ENCODE measurements at places on chromosomes 2 and 18.

DNA sequence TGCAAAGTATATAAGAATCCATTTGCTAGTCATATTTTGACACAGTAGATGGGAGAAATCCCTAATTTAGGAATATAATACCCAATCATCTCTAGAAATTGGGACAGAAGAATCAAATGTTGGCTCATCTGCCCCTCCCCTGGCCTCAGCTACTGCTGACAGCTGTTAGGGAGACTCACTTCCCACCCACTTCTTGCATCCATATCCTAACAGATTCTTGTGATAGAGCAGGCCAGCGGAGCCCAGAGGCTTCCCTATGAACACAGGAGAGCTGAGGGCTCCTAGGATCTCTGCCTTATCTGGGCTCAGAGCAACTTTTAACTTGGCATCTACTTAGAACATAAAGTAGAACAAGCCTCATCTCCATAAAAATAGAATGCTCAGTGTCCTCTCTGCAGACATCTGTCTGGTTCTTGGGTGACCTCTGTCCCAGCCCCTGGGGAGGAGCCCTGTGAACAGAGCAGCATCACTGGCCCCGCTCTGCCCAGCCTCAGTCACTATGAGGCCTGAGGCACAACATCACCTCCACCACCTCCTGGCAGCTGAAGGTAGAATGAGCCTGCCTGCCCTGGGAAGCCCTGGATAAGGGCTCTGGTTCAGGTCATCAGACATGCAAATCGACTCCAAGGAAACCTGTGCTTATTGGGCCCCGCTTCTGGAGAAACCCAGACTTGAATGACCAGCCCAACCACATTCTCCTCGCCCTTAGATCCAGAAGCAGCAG lies 229.7 kb downstream of the ANKRD36B start:
- no peak for DNase-seq

DNA sequence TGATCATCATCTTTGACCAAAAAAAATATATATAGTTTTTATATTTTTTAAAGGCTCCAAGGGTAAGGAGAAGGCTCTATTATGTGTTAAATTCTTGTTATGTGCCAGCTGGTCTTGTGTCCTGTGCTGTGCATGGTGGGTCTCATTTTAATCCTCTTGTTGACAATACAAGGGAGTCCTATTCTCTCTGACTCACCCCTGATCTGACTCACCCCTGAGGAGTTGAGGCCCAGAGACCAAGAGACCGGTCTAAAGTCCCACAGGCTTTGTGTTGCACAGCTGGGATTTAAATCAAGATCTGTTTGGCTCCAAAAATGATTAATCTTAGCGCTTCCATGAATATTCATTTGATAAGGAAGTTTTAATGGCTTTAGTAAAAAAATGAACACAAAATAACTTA lies 25.7 kb downstream of the MC2R start:
- no peak for DNase-seq

DNA sequence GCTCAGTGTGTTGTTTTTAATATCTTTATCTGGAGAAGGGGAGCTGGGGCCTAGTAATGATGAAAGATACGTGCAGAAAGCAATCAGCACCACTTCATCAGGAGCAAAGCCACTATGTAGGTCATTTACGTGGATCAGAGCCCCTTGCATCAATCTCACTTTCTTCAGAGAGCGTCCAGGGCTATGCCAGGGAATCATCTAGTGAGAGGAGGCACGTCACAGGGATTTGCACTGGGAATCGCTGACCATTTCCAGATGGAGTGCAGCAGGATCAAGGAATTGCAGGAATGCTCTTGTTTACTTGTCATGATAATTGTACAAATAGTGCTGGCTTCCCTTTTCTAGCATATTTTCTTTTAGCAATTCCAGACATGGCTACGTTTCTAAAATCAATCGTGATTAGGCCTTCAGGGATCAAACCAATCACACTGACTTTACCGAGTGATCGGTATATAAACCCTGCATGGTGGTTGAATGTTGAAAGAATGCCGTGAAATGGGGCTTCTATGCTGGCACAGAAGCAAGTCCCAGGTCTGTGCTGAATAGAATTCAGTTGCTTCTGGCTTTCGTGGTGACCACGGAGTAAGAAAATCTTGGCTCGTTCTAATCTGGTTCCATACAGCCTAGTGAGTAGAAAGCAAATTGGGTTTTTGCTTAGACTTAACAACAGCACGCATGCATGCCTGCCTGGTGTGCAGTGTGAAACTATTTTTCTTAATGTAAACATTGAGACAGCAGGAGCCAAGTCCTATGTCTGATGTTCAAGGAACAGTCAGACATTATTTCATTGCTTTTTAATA lies 122.8 kb downstream of the TMEM200C start:
- DNase-seq: no peak

DNA sequence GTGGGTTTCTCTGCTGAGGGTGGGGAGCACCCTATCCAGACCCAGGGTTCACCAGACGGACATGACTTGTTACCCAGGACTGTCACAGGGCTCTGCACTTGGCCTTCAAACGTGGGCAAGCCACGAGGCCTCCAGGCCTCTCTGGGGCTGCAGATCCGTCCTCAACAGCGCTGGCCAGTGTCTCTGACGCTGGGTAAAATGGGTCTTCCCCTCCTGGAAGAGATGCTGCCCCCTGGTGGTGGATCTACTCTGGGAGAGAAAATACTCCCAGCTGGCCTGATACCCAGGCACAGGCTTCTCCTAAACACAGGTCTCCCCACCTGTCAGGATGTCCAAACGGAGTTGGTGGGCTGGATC lies 3.7 kb downstream of the GPR17 start:
- peak; percentile 88 for DNase-seq

DNA sequence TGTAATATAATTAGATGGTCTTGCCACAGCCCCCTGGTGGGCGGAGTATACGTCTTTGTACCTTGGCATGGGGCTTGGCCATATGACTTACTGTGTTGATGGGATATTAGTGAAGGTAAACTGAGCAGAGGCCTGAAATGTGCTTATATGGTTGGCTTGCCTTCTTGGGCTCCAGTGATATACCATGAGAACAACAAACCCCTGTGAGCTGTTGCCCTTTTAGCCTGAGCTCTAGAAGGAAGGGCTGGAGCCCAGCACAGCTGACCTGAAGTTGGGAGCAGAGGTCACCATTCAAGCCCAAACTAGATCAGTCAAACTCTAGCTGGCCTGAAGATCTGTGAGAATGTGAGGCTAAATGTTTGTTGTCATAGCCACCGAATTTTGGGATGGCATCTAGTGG lies 75.2 kb upstream of the CD302 start:
- DNase-seq: no peak

- no peak for DNase-seq
Measured at GRCh38 chr2:84031312-84032050, 427.6 kb downstream of the SUCLG1 start.

GRCh38 chr18:26746398-26746797 lies 119.1 kb downstream of the AQP4 start:
- DNase-seq: no peak

GRCh38 chr2:151995161-151995557 lies 103.7 kb downstream of the CACNB4 start:
- no peak for DNase-seq

DNA sequence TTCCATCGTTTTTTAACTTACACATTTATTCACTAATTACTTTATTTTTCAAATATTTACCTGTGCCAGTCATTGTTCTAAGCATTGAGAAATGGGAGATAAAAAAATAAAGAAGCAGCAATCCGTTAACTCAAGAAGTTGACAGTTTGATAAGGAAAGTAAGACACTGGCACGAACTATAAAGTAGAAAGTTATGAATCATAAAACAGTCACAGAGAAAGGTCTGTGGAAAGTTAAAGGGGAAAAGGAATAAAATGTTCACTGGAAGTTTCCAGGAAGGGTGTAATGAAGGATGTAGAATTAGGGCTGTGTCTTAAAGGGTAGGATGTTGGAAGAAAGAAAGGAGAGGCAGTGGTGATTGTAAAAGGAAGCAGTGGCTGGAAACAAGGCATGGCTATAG lies 118.9 kb downstream of the RDH14 start:
- DNase-seq: no peak

DNA sequence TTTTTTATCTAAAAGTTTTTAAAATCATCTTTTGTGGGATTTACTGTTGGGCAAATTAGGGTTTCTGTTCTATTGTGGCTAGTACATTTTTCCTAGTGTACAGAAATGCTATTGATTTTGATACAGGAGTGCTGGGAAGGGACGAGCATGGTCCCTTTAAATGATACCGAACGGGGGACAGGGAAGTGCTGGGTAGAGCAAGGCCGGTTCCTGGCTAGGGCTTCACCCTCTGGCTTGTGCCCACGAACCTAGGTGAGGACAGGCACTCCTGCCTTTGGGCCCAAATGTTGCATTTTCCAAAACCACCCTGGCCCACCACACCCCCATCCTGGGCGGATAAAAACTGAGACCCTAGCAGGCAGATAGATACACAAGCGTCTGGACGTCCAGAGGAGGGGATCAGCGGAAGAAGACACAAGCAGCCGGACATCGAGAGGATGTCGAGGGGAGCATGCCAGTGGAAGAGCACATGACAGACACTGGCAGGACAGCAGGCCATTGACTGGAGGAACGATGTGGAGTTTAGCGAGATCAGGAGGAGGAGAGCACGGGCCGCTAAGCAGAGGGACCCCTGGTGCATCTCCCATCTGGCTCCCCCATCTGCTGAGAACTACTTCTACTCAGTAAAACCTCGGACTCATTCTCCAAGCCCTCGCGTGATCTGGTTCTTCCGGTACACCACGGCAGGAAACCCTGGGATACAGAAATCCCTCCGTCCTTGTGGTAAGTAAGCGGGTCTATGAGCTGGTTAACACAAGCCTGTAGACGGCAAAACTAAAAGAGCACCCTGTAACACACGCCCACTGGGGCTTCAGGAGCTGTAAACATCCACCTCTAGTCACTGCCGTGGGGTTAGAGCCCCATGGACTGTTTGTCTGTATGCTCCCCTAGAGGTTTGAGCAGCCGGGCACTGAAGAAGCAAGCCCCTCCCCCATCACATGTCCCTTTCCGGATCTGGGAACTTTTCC lies 13.5 kb upstream of the CALCRL start:
- DNase-seq: no peak

GRCh38 chr18:54769526-54770464 lies 58.5 kb upstream of the RAB27B start:
- no peak for DNase-seq

DNA sequence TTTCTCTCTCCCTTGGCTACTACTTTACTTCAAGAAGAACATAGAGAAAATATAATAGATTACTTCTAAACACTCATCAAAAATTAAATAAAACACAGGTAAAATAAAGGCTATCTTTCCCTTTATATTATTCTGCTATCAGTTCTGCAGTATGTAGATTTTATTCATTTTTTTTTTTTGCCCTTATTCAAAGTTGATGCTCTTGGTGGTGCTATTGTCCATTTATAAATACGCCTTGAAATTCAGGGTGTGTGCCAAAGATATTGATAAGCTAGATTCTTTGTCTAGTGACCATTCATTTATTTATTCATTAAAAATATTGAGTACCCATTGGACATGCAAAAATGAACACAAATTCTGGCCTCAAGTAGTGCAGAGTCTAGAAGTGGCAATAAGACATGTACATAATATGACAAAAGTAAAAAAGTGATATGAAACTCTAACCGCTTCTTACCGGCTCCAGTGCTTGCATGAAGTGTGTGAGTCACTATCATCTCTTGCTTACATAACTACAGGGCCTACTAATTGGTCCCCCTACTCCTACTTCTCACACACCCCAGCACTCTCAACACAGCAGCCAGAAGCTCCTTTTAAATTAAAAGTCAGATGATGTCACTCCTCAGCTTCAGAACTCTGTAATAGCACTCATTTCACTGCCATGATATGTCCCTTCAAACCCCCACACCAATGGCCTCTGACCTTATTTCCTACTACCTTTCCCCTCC lies 208.3 kb upstream of the FANCL start:
- DNase-seq: no peak

GRCh38 chr2:45278365-45279078 lies 269.3 kb upstream of the SIX2 start:
- DNase-seq: no peak

DNA sequence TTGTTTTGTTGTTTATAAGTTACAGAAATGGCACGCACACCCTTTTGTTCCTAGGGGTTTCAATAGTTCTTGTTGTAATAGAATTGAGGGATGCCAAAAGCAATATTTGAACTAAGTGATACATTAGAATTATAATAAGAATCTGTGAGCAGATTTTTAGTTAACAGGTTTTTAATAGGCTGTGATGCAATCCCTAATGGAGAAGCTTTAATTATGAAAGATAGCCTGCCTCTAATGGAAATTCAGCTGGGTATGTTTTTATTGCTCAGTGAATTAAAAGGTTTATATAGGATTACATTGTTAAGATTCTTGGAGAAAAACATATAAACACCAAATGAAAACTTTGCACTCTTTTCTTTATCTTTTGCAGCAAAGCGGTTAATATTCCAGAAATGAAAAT lies 131.1 kb downstream of the PPP1R1C start:
- DNase-seq: no peak

GRCh38 chr18:55830544-55830943 lies 242.6 kb upstream of the TCF4 start:
- no peak for DNase-seq

GRCh38 chr2:127358044-127358443 lies 29.7 kb downstream of the MAP3K2 start:
- no peak for DNase-seq

DNA sequence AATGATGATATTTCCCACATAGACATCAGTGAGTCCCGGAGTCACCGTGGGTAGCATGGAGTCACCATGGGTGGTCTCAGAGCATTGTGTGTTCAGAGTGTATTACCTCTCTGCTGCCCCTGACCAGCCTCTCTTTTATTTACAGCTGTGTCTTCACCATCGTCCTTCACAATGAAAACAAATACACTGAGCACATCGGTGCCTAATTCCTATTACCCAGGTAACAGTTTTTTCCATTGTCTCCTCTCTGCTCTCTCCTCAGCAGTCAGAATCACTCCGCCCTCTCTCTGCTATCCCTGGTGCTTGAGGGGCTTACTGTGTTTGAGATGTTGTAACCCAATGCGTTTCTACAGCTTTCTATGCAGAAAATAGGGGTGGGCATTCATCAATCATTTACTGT lies 361.5 kb upstream of the RAB12 start:
- no peak for DNase-seq

- DNase-seq: no peak
Measured at GRCh38 chr2:77977471-77978063, 455.4 kb upstream of the LRRTM4 start.

GRCh38 chr18:48821251-48821590 lies 129.5 kb downstream of the SMAD7 start:
- no peak for DNase-seq

DNA sequence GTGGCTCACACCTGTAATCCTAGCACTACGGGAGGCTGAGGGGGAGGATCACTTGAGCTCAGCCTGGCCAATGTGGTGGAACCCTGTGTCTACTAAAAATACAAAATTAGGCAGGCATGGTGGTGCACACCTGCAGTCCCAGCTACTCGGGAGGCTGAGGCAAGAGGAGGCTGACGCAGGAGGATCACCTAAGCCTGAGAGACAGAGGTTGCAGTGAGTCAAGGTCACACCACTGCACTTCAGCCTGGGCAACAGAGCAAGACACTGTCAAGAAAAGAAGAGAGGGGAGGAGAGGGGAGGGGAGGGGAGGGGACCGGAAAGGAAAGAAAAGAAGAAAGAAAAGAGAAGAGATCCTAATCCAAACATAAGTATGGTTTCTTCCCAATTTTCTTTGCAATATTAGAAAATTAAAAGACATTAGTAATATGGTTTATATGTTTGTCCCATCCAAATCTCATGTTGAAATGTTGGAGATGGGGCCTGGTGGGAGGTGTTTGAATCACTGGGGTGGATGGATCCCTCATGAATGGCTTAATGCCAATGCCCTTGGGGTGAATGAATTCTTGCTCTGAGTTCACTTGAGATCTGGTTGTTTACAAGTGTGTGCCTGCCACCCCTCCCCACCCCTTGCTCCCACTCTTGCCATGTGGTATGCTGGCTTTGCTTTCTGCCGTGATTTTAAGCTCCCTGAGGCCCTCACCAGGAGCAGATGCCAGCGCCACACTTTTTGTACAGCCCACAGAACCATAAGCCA lies 50.7 kb downstream of the TRIP12 start:
- no peak for DNase-seq

Data from stimulated activated CD4-positive, alpha-beta T cell treated with anti-CD3 and anti-CD28 coated beads, Interleukin-12 subunit alpha, Interleukin-12 subunit beta, amount 100 ng/mL, for 24 hours (primary cell).